ENCODE measurements at places on chromosomes 4 and X.

DNA sequence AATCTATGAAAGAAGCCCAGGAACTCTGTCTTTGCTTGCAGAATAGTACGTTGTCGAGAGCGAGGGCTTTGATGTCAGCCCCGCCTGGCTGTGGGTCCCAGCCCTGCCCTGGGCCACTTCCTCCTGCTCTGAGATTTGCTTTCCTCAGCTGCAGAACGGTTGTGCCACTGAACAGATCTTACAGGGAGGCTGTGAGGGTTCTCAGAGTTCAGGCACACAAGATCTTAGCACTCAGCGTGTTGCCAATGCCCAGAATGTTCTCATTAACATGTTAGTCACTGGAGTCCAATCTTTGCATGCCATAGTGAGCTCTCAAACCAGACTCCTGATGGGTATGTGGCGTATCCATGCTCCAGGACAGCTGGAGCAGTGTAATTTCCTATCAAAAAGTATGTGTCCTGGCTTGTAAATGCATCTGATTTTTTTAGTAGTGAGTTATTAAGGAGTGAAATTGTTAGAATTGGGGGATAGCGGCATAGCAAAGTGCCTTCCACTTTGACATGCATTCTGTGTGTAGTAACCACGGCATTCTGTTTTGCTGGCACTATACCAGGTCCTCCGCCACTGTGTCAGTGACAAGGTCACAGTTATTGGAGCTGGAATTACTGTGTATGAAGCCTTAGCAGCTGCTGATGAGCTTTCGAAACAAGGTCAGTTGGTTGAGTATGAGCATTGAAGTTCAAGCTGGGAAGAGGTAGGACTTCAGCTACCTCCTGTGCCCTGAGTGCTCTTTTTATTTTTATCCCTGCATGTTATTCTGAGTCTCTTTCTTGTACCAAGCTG, 31.6 kb downstream of the TKTL1 start:
- no peak for DNase-seq

GRCh38 chrX:101977106-101977505, 45.3 kb upstream of the ZMAT1 start:
- DNase-seq, result no peak

- no peak for DNase-seq
Measured at GRCh38 chr4:105373324-105373723, 100.5 kb downstream of the PPA2 start.

DNA sequence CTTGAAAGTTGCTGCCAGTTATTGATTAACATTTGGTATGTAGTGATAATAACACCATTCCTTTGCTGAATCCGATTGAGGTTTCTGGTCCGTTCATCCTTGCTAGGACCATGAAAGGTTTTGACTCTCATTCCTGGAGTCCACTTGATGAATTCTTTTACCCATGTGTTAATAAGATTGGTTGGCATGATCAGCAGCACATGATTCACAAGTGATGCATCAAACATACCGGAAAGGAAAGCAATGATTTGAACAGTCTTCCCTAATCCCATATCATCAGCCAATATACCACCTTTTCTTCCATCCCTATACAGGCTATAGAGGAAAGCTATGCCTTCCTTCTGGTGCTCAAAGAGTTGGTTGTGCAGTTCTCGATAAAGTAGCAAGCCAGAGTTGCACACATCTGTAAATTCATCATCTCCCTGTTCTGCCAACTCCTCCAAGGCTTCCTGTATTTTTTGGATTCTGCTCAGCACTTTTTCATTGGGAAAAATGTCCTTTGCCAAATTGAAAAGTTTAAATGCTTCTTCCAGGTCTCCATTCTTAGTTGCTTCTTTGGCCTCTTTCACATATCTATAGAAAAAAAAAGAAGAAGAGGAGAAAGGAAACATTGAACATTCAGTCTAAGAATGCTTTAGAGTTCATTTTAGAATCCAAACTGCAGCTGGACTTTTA, 26.7 kb downstream of the PIN4 start:
- no peak for DNase-seq

GRCh38 chrX:13180807-13181206, 136.4 kb upstream of the FAM9C start:
- DNase-seq, result no peak

GRCh38 chrX:70436343-70436742, 8.3 kb upstream of the DLG3 start:
- DNase-seq, result no peak

DNA sequence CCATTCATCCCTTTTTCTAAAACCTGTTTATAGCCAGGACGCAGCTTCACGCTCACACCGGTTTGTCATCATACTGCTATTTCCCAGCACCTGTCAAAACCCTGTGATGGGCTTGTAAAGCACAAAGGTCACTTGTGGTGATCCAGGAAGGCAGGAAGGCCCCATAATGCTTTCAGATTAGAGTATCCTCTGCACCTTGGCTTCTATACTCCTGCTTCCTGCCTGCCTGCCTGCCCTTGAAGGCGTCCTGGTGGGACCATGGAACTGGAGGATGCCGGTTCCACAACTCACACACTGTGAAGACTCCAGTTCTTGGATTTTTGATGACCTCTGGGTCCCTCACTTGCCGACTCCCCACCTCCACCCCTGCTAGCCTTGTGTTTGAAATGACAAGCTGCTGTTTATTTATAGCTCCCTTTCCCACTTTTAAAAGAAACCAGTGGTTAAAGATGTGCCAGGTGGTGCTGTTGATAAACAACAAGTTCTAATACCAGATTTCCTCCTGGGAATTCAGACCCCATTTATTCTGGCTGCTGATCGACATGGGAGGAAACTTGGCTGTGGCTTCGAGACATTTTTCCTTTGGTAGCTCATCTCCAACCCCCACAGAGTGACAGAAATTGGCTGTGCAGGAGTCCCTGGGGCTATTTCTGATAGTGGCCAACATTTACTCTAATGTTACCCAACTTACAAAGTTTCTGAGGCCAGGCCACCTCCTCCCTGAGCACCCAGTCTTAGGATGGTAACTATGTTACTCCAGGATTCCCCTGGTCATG, 211.5 kb downstream of the KDR start:
- DNase-seq, result no peak

DNA sequence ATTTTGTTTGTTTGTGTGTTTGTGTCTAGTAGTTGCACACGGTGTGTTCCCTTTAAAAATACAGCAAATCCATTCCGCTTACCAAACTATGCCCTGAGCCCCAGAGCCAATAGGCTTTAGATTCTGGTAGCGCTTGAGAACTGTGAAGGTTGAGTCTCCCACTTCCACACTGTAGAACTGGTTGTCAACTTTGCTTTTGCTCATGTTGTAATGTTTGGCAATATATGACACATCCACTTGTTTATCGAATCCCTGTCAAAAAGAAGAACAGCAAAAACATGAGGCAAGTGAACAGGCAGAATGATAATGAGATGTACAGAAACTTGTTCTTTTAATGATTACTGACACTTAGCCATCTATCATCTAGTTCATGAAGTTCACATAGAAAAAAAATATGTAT, 200.6 kb downstream of the MAPK10 start:
- no peak for DNase-seq

GRCh38 chr4:168835880-168836454, 174.1 kb downstream of the CBR4 start:
- no peak for DNase-seq

GRCh38 chr4:8173492-8174242, 15.1 kb upstream of the ABLIM2 start:
- peak; percentile 41 for DNase-seq

- DNase-seq, result no peak
Measured at GRCh38 chr4:70533791-70534190, 15.4 kb downstream of the AMTN start.

DNA sequence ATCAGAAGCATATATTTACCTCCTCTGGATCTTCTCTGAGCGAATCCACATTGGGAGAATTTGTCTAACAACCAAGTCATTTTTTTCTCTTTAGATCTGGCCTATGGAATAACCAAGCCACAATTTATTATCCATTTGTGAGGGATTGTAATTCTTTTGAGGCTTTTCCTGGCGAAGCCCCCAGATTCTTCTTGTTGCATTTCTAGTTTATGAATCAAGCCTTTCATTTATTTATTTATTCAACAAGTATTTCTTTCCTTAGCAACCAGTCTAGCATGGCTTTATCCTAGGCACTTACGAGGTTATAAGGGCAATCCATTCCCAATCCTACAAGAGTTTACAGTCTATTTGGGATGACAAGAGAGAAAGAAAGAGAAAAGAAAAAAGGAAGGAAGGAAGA, 18.4 kb upstream of the FNIP2 start:
- no peak for DNase-seq

GRCh38 chrX:40205471-40205870, 107.7 kb upstream of the BCOR start:
- DNase-seq, result no peak

GRCh38 chr4:137934911-137935310, 307.2 kb downstream of the SLC7A11 start:
- no peak for DNase-seq

- DNase-seq, result no peak
Measured at GRCh38 chr4:55355555-55355954, 9.5 kb downstream of the SRD5A3 start.

- DNase-seq, result no peak
Measured at GRCh38 chr4:38411092-38411491, 252.9 kb upstream of the KLF3 start.

All from NCI-H1092 treated with DMSO at 0.1 percent for 48 hours (cell line).